ENCODE measurements at places on chromosomes 6 and 20. TPM values are rescaled to one million over a fixed set of nuclear protein-coding genes. Genes with fewer than 3 reads are reported as not detected.

Gene NUDT3
- 7.9 TPM for total RNA-seq

Gene MOG
- not detected for total RNA-seq

Gene PTPRT
- total RNA-seq, result not detected

Gene TASP1
- 11.2 TPM for total RNA-seq

Gene COMMD7
- 18.5 TPM for total RNA-seq

Gene SLPI
- not detected for total RNA-seq

GRCh38 chr20:16212790-16213189 lies 360.5 kb downstream of the KIF16B start:
- no peak for ATAC-seq

DNA sequence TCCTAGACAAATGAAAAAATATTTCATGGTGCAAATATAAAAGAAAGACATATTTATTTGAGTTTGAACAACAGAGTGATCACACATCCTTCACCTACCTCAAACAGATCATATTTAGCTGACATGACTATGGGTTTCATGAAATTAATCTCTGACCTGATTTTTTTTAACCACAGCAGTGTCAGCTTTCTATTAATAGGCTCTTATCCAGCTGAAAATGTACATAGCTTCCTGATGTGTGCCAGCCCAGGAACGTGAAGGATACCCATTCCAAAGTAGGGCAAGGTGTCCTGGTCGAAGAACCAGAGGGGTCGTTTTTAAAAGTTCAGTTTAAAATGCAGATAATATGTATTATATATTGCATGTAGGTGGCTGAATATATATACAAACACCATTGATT lies 19.8 kb downstream of the TRDN start:
- ATAC-seq, result no peak

GRCh38 chr20:51687108-51687507 lies 81.1 kb downstream of the ATP9A start:
- no peak for ATAC-seq

DNA sequence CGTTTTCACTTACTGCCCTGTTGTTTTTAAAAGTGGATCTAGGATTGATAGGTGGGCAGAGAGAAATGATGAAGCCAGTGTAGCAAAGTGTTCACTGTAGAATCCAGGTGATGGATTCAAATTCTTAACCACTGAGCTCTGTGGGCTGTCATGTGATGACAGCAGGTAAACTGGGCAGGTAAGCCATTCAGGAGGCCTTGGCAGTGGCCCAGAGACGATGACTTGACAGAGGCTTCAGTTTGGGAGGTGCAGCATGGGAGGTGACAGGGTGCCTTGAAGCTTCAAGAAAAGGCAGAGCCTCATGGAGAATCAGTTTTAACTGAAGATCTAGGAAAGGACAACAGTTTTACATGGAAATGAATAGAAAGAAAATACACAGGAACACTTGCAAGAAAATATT lies 2.0 kb downstream of the NAA20 start:
- no peak for ATAC-seq

DNA sequence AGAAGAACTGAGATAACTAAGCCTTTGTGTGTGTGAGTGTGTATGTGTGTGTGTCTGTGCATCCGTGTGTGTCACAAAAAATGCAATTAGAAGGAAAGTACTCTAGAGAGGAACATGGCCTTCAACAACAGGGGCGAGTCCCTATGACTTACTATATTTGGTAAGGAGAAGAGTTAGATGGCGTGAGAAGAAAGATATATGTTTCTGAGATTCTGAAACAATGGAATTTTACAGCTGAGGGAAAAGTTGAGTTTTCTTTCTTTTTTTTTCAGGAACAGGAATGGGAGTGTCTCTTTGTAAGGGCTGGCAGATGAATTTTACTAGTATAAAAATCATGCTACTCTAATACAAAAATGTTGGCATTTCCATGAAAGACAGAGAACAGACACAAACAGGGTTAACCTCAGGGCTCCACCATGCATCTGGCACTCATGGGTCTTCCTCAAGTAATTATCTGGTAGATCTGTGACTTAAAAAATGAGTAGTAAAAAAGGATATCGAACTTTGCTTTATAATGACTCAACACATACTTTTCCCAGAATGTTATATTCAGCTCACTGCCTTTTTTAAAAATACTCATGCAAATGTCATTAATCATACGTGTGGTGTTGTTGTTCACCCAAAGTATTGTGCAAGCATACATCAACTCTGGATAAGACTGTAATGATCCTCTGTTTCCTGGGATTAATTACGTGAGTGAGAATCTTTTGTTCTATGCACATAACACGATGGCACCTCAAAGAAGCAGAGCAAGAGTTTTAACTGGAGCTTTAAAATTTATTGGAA lies 12.8 kb upstream of the SASH1 start:
- no peak for ATAC-seq

DNA sequence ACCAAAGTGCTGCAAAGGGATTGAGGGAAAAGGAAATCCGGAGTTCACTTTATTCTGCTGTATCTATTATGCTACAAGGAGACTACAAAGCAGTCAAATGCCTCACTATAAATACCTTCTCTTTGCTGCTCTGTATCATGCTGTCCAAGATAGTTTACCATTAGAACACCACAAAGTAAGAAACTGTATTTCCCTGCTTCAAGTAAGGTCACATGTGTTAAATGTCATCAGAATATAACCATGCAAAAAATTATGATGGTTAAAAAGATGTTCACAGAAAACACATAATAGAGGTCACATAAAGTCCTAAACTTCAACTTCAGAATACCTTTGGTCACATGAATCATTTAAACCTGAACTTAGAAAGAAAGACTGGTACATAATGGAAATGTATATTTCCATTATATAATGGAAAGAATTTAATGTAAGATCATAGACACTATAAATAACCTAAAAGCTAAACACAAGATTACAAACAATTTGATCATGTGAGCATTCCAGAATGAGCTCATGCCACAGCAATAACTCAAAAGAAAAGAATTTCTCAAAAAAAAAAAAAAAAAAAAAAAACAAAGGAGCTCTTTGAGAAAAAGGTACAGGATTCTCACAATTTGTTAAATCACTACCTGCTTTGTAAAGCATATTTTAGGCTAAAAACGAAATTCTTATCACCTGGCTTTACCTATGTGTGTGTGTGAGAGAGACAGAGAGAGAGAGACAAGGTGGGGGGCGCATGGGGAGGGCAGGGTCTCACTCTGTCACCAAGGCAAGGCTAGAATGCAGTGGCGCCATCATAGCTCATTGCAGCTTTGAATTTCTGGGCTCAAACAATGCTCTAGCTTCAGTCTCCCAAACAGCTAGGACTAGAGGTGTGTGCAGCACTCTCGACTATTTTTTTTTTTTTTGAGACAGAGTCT lies 58.7 kb downstream of the KIF13A start:
- ATAC-seq, result no peak

DNA sequence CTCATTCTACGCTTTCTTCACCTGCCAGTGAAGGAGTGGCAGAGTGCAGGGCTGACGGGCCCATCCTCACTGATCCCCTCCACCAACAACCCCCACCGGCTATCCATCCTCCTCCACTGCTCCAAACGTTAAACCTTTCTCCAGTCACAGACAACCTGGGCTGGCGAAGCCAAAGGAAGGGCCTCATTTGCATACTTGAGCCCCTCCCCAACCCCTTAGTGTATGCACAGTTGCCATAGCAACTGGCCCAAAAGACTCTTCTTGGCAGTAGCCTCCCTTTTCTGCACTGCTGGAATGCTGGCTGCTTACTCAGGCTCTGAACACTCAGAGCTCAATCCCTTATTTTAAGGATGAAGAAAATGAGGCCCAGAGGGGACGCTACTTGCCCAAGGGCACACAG lies 130.3 kb downstream of the GRM4 start:
- ATAC-seq, result no peak

GRCh38 chr6:149566410-149567193 lies 427 bp downstream of the GINM1 start:
- peak; percentile 42 for ATAC-seq

- ATAC-seq, result no peak
These were observed 202.7 kb upstream of the MARCKS start for GRCh38 chr6:113654396-113654795.

DNA sequence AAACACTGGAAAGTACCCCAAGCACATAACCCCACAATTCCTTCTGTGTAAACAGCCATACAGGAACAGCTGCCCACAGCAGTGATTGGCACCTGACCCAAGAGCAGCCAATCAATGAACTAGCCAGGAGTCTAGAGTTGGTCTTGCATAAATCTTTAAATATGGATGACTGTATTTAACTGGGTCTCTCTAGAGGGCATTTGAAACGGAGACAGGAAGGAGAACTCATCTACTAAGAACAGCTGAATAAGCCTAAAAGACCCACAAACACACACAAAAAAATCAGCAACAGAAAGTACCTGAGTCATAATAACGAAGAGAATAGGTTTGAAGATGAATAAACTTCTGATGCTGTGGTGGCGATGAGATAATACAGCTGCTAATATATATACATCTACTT lies 49.0 kb upstream of the ASF1A start:
- ATAC-seq, result peak; percentile 85

DNA sequence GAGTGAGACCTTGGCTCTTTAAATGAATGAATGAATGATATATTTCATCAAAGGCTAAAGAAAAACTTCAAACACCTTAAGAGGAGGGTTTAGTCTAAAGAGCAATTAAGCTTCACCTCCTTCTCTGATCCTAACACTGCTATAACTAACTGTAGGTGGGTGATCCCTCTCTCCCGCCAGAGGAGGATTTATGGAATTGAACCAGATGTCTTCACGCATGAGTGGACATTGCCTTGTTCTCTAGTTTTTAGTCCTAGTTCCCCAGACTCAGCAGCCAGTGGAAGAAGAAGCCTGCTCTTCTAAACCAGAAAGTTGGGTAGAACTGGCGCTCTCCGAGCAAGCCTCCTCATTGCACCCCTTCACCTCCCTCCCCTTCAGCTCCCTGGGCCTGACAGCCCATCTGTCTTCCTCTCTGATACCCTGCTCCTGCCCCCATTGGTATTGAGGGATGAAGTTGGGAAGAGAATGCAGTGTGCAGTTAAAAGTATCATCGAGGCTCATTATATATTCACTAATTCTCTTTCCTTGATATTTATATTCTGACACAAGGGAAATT lies 142.7 kb downstream of the ARID1B start:
- no peak for ATAC-seq

Data from activated T-helper 17 cell treated with anti-CD3 and anti-CD28 coated beads, Interleukin-2, amount 50 U/mL, for 72 hours (primary cell).